ENCODE measurements at places on chromosomes 5 and 9.

GRCh38 chr9:132978451-132979131, at the start of gene GFI1B:
GFI1B (plus strand) TSS chr9:132978694; CDS start chr9:132986679, 7,985 bp downstream.
- no peak for DNase-seq

GRCh38 chr9:107742531-107743309, 253.2 kb upstream of the KLF4 start:
- no peak for DNase-seq

DNA sequence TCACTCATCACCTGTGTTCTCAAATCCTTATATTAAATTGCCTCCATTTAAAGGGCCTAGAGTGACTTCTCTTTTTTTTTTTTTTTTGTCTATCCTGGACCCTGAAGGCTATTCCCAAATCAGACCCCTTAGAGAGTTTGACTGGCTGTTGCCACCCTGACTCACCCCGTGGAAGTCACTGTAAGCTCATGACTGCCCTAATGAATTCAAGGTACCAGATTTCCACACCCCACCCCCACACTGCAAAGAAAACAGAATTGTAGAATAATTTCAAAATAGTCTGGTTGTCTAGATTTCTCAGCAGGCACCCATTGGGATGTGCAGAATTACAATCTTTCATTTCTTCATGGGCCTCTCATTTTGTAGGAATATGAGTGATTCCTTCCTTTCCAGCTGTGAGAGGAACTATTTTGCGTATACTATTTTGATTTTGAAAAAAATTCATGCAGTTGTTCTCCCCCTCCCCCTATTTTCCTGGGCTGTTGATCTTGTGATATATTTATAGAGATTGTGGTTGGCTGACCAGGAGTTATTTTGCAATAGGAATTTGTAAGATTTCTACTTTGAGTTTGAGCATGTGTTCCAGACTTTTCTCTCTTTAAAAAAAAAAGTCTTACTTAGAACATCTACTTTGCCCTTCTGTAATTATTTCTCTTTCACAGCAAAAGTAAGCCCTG, 79.1 kb downstream of the ZNF618 start:
- DNase-seq = no peak

GRCh38 chr5:21810737-21811316, 1042.3 kb downstream of the CDH12 start:
- peak; percentile 18 for DNase-seq

DNA sequence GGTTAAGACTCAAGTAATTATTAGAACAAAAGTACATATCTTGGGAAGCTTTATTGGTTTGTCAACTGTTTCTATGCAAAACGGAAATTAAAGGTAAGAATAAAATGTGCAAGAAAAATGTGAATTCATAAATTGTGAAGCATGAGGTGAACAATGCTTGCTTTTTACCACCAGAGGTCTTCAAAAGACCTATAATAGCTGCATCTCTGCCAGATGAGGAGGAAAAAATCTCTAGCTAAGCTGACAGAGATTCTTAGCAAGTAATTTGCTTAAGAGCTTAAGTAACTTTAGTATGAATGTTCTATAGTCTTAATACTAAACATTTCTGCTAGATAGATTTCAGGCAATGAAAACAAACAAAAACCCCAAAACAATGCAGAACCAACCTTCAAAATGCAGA, 54.1 kb downstream of the MRPS30 start:
- DNase-seq = no peak

GRCh38 chr9:125521462-125522327, 185.3 kb downstream of the MAPKAP1 start:
- no peak for DNase-seq

- no peak for DNase-seq
Observed at GRCh38 chr5:142692321-142692894, 6.5 kb upstream of the FGF1 start.

GRCh38 chr5:79229357-79230174, 6.4 kb upstream of the JMY start:
- DNase-seq = no peak

DNA sequence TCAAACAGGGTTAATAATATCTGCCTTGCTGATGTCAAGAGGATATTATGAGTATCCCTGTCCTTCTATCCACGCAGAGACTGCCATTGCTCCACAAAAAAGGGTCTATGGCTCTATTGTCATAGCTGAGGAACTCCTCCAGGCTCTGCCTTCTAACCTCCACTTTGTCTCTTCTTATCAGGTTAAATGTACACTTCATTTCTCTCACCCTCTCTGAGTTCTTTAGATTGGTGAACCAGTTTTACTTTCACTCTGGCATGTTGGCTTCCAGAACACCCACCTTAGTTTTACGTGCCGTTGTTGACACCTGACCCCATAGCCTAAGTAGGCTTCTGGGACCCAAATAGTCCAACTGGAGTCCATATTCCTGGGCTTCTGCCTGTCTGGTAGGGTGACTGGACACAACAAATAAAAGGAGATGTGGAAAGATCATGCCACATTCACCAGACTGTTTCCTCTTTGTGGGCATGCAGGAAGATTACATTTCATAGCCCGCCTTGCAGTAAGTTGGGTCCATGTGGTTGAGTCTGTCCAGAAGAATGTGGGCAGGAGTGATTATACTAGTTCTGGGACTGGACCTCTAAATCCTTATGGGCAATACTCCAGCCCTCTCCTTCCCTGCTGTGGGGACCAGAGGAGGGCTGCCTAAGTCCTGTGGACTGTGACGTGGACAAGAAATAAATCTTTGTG, 350.4 kb upstream of the CLINT1 start:
- DNase-seq = no peak

Data from NCI-H2227 treated with DMSO at 0.1 percent for 48 hours (cell line).